ENCODE measurements at places on chromosomes 2 and 18.

GRCh38 chr2:57602733-57603132 is 443.9 kb upstream of the VRK2 start:
- no peak for DNase-seq

GRCh38 chr2:162021516-162022058 is 52.4 kb downstream of the DPP4 start:
- no peak for DNase-seq

- no peak for DNase-seq
Observed at GRCh38 chr2:158501301-158501700, 44.5 kb downstream of the PKP4 start.

DNA sequence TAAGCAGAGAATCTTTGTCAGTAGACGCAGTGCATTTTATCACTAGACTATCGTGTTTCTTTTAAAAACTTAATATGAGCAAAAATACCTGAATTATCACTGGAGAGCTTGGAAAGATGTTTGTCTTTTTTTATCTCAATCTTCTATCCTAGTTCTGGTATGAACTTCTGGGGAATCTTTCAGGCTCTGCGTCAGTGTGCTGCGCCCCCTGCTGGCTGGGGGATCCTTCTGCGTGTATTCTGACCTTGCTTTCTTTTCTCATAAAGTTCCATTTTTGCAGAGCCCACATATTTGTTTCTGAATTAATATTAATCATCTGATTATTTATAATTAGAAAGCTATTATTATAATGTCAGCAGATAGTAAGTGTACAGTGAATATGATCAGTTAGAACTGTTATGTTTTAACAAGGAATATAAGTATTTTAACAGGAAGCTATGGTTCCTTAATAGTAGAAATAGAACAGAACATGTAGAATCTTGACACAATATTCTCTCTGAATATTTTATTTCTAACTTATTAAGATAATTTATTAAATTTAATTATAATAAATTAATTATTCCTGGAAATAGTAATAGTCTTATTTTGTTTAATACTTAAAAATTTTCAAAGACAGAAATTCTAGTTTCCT is 945.0 kb upstream of the CRIM1 start:
- peak; percentile 33 for DNase-seq

- DNase-seq, result no peak
Observed at GRCh38 chr2:154194909-154195643, 323.4 kb downstream of the GALNT13 start.

DNA sequence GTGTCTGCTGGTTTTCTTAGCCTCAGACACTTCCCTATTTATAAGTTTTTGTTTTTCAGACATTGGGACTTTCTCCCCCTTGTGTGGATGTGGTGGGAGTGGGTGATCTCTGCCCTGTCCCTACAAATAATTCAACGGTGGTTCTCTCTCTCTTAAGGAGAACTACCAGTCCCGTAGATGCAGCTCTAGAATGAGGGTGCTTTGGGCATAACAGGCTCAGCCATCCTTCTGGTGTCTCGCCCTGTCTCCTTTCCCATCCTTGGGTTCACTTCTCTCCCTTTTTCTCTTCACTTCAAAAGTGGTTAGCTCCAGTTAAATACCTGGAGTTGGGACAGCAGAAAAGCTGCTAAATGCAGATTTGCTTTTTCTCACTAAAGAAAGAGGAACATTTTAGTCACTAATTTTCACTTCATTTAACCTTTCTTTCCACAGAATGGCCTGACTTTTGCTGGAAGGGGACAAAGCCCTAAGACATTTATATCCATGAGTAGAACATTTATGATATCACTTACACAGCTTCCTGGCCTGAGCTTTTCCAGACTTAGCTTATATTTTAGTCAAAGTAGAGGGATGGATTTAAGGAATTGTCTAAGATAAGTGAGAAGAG is 121.2 kb upstream of the CXCR4 start:
- DNase-seq, result no peak

DNA sequence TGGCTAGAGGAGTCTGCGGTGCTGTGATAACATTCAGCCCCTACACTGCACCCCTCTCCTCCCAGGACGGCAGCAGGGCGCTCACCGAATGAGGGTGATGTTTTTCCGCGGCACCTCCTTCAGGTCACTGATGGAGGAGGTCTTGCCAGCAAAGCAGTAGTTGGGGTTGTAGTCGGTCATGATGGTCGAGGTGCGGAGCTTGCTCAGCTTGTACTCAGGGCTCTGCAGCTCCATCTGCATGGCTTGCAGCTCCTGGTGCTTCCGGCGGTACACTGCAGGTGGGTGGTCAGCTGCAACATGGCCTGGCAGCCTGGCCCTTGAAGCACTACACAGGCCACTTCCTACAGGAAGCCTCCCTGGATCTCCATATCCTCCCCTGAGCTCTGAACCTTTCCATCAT is 108.0 kb downstream of the CLIP4 start:
- no peak for DNase-seq

DNA sequence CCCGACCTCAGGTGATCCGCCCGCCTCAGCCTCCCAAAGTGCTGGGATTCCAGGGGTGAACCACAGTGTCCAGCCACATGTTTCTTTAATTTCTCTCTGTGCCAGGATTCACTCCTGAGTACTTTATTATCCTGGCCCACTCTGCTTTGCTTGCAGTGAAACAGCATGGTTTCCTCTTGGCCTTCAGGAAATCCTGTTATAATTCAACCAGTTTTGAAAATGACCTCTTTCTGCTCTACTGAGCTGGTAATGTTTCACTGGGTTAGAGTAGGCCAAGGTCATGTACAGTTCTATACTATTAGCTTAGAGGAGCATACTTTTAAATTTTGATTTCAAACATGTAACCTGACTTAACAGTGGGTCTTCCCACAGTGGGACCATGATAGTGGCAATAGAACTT is 90.6 kb upstream of the PELI1 start:
- no peak for DNase-seq

- no peak for DNase-seq
Observed at GRCh38 chr2:88897715-88898114, 206.2 kb downstream of the RPIA start.

DNA sequence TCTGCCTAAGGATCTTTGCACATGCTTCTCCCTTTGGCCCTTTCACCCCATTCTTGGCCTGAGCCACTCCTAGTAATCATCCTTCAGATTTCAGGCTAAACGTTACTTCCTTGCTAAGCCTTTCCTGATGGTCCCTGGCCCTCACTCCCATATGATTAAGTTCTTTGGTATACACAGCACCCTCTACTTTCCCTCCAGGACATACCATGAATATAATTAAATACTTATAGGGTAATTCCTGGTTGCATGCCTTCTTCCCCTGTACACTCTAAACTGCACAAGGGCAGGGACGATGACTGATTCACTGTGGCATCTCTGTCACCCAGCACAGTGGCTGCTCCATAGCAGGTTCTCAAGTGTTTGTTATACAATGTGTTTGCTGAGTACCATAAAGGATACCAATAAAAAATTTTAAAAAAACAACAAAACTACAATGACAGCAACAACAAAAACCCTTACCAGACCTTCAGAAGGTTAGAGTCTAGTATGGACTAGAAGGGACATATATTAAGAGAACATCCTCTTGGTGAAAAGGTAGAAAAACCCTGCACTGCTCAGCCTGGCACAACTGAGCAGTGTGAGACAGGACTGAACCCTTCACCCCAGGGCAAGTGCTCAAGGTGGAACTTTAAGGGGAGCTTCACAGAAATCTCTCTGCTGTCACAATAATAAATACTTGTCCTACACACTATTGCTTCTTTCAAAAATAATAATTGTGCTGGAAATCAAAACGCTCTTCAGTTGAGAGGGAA is 76.2 kb downstream of the AAK1 start:
- DNase-seq, result no peak

- no peak for DNase-seq
Observed at GRCh38 chr2:37560241-37560848, 111.1 kb downstream of the CDC42EP3 start.

- no peak for DNase-seq
Observed at GRCh38 chr18:30886998-30887397, 155.5 kb downstream of the DSC3 start.

GRCh38 chr18:73945130-73945792 is 202.4 kb downstream of the FBXO15 start:
- DNase-seq, result no peak

GRCh38 chr2:85242321-85242720 is 85.5 kb downstream of the TGOLN2 start:
- DNase-seq, result no peak

Data from stimulated activated CD4-positive, alpha-beta T cell treated with anti-CD3 and anti-CD28 coated beads, Interleukin-4, amount 100 ng/mL, for 1 hour (primary cell).